H4 (cell line): ENCODE measurements at places on chromosomes 7 and 10.

GRCh38 chr10:78604721-78605120 lies 464.0 kb upstream of the ZMIZ1 start:
- no peak for DNase-seq

DNA sequence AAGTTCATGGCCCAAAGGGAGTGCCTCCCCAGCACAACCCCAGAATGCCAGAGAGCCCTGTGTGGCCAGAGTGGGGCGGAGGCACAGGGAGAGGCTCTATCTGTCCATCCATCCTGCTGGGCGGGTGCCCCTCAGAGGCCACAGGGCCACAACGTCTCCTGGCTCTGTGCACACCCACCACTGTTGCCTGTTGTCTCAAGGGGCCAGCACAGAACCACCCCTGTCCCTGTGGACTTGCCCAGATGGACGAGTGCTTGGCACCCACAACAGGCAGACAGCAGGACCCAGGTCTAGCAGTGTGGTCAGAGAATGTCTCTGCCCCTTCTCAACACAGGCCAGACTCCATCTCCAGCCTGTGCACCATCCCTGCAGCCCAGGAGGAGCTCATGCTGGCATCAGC lies 92.8 kb downstream of the PAXIP1 start:
- no peak for DNase-seq

DNA sequence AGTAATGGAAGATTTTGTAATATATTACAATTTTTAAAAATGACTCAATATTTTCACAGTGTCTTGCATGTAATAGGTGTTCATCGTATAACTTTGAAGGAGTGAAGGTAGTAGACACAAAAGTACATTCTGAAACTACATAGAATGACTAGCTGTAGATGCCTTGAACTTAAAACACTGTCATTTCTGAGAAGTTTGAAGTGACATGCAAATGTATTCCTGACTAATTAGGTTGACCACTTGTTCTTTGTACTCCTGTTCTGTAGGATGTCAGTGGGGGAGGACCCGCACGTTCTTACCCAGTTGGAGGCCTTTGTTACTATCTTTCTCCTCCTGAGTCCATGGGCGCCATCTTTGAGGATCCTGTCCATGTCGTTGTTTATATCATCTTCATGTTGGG lies 31.2 kb downstream of the SEC61A2 start:
- DNase-seq: no peak

DNA sequence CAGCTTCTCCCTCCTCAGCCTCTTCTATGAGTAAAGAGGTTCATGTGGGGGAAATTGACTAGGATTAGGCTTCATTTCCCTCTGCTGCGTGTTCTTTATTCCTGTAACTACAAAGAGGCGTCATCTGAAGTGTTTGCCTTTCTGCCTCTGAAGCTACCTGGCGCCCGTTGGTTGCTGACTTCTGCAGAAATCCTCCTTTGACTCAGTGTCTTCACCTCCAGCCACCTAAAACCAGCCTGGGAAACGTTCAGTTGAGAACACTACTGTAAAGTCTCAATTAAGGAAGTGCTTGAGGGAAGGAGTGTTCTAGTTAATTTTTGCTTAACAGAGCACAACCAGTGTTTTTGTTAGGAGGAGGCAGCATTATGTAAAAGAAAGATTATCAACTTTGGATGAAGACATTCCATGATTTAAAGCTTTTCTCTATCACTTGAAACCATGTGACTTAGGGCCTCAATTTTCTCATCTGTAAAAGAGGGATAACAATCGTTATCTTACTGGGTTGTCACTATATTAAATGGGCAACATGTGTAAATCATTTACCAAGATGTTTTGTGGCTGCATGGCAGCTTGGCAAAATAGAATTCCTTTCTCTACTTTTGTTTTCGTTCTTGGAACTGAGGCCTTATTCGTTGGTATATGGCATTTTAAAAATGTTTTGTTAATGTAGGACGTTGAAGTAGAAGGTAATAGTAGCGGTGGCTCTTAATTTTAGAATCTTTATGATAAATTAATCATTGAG lies 642.9 kb downstream of the SDK1 start:
- DNase-seq: no peak

- DNase-seq: no peak
These were observed 342.2 kb downstream of the GATA3 start for GRCh38 chr10:8396675-8397074.

- DNase-seq: peak; percentile 24
These were observed 578 bp downstream of the CACUL1 start for GRCh38 chr10:118754229-118754555.

- no peak for DNase-seq
These were observed 97.6 kb upstream of the GSDME start for GRCh38 chr7:24854866-24855265.

DNA sequence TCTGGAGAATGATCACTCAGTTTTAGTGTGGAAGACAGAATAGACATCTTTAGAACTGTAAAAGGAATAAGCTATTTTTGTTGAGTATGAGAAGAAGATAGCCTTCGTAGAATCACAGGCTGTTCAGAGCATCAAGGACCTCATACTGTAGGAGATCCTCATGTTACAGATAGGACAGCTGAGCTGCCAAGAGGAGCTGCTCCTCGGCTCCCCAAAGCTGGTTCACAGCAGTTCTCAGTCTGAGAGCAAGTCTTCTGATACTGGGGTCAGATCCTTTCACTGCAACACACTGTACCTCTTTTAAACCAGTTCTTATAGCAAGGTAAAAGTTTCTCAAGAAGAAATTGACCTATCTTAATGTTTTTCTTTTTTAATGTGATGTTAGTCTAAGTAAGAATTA lies 17.1 kb downstream of the CCNY start:
- no peak for DNase-seq

DNA sequence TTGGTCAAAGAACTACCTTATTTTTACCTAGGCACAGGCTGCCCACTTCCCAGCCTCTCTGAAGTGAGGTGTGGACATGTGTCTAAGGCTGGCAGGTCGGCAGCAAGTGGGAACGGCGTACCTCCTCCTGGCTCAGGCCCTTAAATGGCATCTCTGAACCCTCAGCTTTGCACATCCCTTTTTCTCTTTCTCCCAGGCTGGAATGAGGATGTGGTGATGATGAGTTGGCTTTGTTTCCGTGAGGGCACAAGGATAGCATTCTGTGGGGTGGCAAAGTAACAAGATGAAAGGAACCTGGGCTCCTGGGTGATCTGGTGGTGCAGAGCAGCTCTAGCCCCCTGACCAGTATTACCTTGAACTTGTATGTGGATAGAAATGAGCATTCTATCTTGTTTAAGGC lies 196.8 kb downstream of the REEP3 start:
- DNase-seq: no peak

- no peak for DNase-seq
These were observed 82.9 kb upstream of the ANLN start for GRCh38 chr7:36306722-36307121.

- DNase-seq: no peak
These were observed 6.6 kb upstream of the SAMD8 start for GRCh38 chr10:75104842-75105241.

DNA sequence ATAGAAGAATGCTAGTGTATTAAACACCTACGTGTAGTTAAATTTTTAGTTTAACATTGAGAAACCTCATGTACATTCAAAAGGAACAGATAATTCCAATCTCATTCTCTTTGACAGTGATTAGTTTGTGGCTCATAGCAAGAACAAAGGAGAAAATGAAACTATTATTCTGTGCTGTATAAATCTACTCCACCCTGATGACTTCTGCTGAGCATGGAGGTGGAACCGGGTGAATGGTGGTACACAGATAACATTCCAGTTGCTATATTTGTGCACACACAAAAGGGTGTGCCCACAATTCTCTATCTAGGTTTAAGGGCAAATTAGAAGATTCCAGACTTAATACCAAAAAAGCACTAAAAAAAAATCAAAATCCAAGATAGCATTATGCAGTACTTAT lies 17.0 kb upstream of the RALA start:
- DNase-seq: no peak

GRCh38 chr7:33873518-33873917 lies 31.8 kb upstream of the BMPER start:
- no peak for DNase-seq

GRCh38 chr7:137480401-137480800 lies 136.9 kb upstream of the PTN start:
- no peak for DNase-seq

DNA sequence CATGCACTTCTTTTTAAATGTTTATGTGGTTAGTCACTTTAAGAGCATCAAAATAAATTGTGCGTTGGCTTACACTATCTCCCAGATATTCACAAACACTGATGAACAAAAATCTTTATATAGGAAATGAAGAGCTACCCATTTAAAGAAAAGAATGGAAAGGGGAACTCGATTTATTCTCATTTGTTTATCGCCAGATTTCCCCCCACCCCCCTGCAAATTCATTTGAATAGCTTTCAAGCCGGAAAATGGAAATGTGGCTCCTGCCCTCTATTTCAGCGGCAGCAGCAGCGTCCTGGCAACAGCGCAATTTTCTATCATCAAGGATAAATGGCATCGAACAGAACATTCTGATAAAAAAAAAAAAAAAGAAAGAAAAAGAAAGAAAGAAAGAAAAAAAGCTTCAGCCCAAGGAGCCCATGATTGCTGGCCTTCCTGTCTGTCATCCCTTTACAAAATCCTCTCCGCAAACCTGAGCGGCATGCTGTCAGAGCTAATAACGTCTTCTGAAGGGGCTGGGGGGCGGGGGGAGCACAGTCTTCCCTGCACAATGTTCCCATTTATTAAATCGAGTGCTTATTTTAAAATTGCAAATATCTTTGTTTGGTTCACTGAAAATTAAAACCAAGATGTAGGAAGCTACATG lies 13.7 kb upstream of the DLX6 start:
- DNase-seq: no peak

GRCh38 chr10:68302503-68302823 lies 29.4 kb upstream of the HNRNPH3 start:
- no peak for DNase-seq

DNA sequence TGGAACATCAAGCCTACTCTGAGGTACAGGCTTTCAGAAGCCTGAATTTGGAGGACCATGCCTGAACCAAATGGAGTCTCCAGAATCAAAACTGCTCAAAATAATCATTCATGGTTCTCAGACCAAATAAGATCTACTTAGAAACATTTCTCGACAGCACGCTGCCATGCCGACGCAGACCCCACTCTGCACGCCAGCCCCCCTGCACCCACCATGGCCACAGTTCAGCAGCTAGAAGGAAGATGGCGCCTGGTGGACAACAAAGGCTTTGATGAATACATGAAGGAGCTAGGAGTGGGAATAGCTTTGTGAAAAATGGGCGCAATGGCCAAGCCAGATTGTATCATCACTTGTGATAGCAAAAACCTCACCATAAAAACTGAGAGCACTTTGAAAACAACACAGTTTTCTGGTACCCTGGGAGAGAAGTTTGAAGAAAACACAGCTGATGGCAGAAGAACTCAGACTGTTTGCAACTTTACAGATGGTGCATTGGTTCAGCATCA lies 6.6 kb upstream of the KMT2C start:
- DNase-seq: no peak
